ENCODE measurements at places on chromosomes 2 and 18. TPM values are rescaled to one million over a fixed set of nuclear protein-coding genes. Genes with fewer than 3 reads are reported as not detected.

CRYGC gene
- total RNA-seq, result not detected

NEU2 gene
- not detected for total RNA-seq

CENPA gene
- total RNA-seq, result 4.0 TPM

ARHGAP25 gene
- 16.5 TPM for total RNA-seq

ME2 gene
- 61.7 TPM for total RNA-seq

DNA sequence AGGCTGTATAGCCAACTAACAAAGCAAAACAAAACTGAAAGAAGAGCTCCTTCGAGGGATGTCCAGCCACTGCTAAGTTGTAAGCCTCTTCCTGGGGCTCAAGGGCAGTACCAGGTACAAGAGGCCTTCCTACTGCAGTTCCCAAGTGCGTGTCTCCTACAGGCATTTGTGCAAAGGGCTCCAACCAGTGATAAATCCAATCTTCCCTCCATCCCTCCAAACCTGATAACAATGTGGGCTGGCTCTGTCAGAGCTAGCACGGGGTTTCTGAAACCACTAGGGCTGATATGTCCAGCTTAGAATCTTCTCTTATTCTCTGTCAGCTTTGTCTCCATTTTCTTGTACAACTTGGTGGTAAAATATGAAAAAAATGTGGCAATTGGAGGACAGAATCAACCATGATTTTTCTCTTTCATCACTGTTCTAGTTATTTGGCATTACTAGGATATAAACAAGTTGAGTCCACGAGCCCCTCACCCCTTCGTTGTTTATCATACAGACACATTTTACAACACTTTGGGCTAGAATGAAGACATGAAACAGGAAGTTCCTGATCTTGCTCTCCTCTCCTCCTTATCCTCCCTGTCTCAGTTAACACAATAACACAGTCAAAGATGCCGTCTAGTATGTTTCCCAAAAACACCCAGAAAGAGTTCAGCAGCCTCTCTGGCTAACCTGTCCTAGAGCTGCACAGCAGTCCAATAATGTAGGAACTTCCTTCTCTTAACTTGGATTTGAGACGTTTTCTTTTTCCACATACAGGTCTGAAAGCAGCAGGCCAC lies 35.4 kb upstream of the WIPF1 start:
- peaks cover 13% of the 10 kb centered on the region for H3K36me3 ChIP-seq
- H3K27ac ChIP-seq, result peak overlapping the region; percentile 93
- no peak for DNase-seq
- peaks cover 9% of the 10 kb centered on the region for H3K4me1 ChIP-seq
- no peak overlapping the region for H3K4me3 ChIP-seq
- no peaks in the 10 kb centered on the region for H3K27me3 ChIP-seq

DNA sequence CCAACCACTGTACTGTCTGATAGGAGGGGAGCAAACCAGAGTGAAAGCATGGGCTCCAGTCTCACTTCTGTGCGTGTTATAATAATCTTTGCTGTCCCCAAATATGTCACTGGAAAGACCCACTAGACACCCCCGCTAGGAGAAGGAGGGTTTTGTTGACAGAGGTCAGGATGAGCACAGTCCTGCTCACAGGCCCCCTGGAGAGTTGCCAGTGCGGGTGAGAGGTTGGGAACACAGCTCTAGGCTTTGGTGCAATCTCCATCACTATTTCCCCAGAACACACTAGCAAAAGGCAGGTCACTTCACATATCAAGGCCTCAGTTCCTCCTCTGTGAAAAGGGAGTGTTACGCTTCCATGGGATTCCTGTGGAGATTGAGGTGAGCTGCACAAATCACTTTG lies 9.7 kb downstream of the XDH start:
- H3K4me1 ChIP-seq, result no peaks in the 10 kb centered on the region
- H3K27ac ChIP-seq, result no peak overlapping the region
- DNase-seq, result no peak
- H3K27me3 ChIP-seq, result no peaks in the 10 kb centered on the region
- no peaks in the 10 kb centered on the region for H3K36me3 ChIP-seq

GRCh38 chr2:153394686-153395085 lies 83.9 kb downstream of the RPRM start:
- H3K27me3 ChIP-seq, result no peaks in the 10 kb centered on the region
- no peak overlapping the region for H3K4me3 ChIP-seq
- no peaks in the 10 kb centered on the region for H3K4me1 ChIP-seq
- DNase-seq, result no peak

GRCh38 chr2:152445791-152446201 lies 110.8 kb downstream of the FMNL2 start:
- DNase-seq, result no peak
- H3K4me1 ChIP-seq, result peaks cover 21% of the 10 kb centered on the region
- H3K36me3 ChIP-seq, result no peaks in the 10 kb centered on the region

DNA sequence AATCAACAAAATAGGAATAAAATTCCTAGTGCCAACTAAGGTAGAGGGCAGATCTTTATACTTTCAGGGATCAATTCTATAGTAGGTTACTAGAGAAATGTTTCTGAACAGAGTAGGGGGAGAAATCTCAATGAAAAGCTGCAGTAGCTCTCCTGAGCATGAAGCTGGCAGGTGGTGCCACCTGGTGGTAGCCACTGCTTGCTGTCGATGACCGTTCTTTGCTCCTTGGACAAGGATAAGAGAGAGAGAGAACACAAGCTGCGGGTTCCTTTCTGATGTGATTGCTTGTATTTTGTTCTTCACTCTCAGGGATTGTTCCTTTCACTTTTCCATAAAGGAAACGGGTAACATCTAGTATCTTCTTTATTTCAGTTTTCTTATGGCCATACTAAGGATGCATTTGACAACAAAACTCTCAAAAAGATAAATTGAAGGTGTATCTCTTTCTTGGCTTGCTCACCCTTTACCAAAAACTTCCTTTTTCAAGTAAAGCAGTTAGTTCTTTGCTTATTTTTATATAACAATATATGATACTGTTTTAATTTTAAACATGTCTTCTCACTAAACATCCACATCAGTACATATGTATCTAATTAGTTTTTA lies 18.6 kb upstream of the MRPL19 start:
- no peaks in the 10 kb centered on the region for H3K4me1 ChIP-seq
- no peak overlapping the region for H3K27ac ChIP-seq
- peak; percentile 87 for DNase-seq

DNA sequence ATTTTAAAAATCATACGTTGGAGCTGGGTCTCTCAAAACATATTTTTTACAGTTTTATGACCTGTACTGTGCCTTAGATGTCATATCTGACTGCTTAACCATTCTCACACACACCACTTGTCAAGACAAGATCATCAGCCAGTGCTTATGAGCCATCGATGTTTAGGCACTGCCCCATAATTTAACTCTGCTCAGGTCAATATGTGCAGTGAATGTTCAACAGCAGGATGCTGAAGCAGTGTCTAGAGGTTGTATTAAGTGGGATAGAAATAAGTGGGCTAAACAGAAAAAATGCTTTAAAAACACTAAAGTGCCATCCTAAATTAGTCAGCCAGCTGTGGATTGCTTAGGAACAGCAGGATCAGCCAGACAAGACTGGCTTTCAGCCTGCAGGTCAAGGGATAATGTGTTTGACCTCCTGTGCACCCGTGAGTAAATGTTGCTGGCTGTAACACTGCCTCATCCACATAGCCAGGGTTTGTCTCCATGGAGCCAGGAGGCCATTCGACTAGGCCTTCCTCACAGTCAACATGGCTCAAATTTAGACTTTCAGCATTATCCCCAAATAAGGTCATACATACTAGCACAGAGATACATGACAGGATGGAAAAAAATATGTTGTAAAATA lies 139.0 kb upstream of the NXPH2 start:
- H3K4me1 ChIP-seq, result no peaks in the 10 kb centered on the region
- H3K27ac ChIP-seq, result no peak overlapping the region
- DNase-seq, result peak; percentile 16
- H3K36me3 ChIP-seq, result no peaks in the 10 kb centered on the region
- H3K27me3 ChIP-seq, result no peaks in the 10 kb centered on the region
- H3K4me3 ChIP-seq, result no peak overlapping the region

DNA sequence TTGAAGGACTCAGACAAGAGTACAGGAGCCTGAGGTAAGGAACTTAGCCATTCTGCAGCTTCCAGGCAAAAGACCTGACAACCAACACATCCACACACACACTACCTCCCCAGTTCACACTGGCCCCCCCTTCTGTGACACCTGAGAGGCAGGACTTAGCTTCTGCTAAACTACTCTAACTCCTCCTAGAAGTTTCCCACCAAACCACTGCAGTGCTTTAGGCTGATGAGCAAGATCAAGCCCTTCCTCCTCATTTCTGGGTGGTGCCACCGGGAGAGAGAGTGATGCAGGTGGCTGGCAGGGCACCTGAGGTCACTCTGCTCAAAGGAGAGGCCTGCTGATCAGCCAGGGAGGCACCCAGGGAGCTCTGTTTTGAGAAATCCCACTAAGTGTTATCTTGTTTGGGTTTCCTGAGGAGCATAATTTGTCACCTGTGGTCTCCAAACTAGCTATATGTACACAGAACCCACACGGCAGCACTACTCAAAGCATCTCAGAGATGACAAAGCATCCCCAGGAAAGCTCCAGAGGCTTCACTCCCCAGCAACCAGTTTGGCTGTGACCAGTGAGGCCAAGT lies 188.4 kb downstream of the MYO5B start:
- H3K27ac ChIP-seq, result no peak overlapping the region
- no peak for DNase-seq
- H3K36me3 ChIP-seq, result no peaks in the 10 kb centered on the region
- no peaks in the 10 kb centered on the region for H3K4me1 ChIP-seq
- H3K4me3 ChIP-seq, result no peak overlapping the region
- no peaks in the 10 kb centered on the region for H3K27me3 ChIP-seq

DNA sequence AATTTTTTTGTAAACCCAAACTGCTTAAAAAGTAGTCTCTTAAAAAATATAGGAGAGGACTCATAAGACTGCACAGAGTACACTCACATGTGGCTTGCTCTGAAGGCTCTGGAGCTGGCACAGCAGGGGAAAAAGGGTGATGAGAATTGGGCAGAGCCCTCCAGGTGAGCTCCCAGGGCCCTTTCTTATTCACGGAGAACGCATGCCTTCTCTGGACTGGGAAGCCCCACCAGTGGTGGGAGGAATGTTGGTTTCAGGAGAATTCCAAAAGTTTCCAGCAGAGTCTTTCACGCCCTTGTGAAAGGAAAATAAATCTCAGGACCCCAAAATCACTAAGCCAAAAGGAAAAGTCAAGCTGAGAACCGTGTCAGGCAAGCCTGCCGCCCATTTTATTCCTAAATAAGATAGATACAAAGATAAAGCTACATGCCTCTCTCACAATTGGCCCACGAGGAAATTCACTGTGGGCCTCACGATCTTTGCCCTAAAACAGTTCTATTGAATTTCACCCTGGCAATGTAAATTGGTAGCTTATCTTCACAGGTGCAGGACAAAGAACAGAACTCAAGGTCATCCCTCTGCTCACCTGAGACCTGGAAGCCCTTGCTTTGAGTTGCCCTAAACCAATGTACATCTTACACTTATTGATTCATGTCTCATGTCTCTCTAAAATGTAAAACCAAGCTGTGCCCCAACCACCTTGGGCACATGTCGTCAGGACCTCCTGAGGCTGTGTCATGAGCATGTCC lies 15.5 kb upstream of the MC5R start:
- H3K36me3 ChIP-seq, result no peaks in the 10 kb centered on the region
- no peak overlapping the region for H3K27ac ChIP-seq
- no peak overlapping the region for H3K4me3 ChIP-seq
- DNase-seq, result no peak
- no peaks in the 10 kb centered on the region for H3K4me1 ChIP-seq

GRCh38 chr18:58997811-58998337 lies 133.2 kb downstream of the ZNF532 start:
- DNase-seq, result peak; percentile 51
- no peaks in the 10 kb centered on the region for H3K27me3 ChIP-seq
- H3K4me1 ChIP-seq, result peaks cover 9% of the 10 kb centered on the region
- peak overlapping the region; percentile 57 for H3K27ac ChIP-seq
- no peaks in the 10 kb centered on the region for H3K36me3 ChIP-seq

- H3K4me3 ChIP-seq, result no peak overlapping the region
- H3K27ac ChIP-seq, result no peak overlapping the region
- DNase-seq, result no peak
- H3K4me1 ChIP-seq, result no peaks in the 10 kb centered on the region
- no peaks in the 10 kb centered on the region for H3K36me3 ChIP-seq
Measured at GRCh38 chr2:128433911-128434550, 115.4 kb upstream of the HS6ST1 start.

DNA sequence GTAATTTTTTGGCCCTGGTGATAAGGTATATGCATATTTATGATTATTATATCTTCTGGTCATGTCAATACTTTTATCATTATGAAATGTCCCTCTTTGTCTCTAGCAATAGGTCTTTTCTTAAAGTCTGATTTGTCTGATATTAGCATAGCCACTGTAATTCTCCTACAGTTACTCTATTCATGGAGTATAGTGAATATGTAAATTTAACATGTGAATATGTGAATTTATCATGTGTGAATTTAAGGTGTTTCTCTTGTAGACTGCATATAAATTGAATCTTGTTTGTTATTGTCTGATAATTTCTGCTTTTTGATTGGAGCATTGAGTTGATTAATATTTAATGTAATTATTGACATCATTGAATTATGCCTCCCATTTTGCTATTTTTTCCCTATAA lies 259.4 kb downstream of the HRH4 start:
- no peak overlapping the region for H3K4me3 ChIP-seq
- DNase-seq, result no peak
- H3K36me3 ChIP-seq, result no peaks in the 10 kb centered on the region
- no peaks in the 10 kb centered on the region for H3K4me1 ChIP-seq
- H3K27me3 ChIP-seq, result no peaks in the 10 kb centered on the region

- no peaks in the 10 kb centered on the region for H3K27me3 ChIP-seq
- H3K27ac ChIP-seq, result peak overlapping the region; percentile 80
- H3K36me3 ChIP-seq, result no peaks in the 10 kb centered on the region
- H3K4me1 ChIP-seq, result peaks cover 16% of the 10 kb centered on the region
Measured at GRCh38 chr2:38095079-38095995, 19.4 kb upstream of the CYP1B1 start.

GRCh38 chr2:19746611-19747309 lies 155.0 kb downstream of the TTC32 start:
- H3K4me1 ChIP-seq, result no peaks in the 10 kb centered on the region
- H3K27me3 ChIP-seq, result no peaks in the 10 kb centered on the region
- H3K36me3 ChIP-seq, result no peaks in the 10 kb centered on the region
- H3K27ac ChIP-seq, result no peak overlapping the region
- H3K4me3 ChIP-seq, result no peak overlapping the region

- peaks cover 3% of the 10 kb centered on the region for H3K36me3 ChIP-seq
- H3K4me3 ChIP-seq, result no peak overlapping the region
- H3K27ac ChIP-seq, result no peak overlapping the region
Measured at GRCh38 chr2:32442020-32442467, 85.2 kb downstream of the BIRC6 start.

GRCh38 chr2:216119986-216120385 lies 10.8 kb downstream of the XRCC5 start:
- no peaks in the 10 kb centered on the region for H3K36me3 ChIP-seq
- H3K4me1 ChIP-seq, result peaks cover 48% of the 10 kb centered on the region
- H3K4me3 ChIP-seq, result no peak overlapping the region
- no peaks in the 10 kb centered on the region for H3K27me3 ChIP-seq
- no peak overlapping the region for H3K27ac ChIP-seq
